Progenitor cell of endocrine pancreas (in vitro differentiated cells): ENCODE measurements at places on chromosomes 4 and X.

GRCh38 chr4:110620691-110621327 lies 2.1 kb downstream of the PITX2 start:
- peak; percentile 60 for DNase-seq

GRCh38 chr4:60544981-60545380 lies 655.1 kb upstream of the ADGRL3 start:
- no peak for DNase-seq

DNA sequence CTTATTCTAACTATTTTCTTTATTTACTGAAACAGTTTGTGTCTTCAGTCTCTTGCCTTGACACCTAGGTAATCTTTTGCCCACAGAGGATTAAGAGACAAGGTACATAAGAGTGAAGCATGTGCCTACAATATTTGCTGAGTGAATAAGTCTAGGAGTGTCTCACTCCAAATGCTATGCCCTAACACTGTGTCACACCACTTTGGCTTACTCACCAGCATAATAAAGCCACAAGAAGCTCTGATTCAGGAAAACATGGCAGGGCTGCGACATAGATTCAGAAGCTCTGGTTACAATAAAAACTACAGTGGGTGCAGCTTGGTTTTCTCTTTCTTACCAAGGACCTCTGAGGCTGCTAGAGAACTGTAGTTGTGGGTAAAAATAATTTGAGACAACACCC lies 127.1 kb downstream of the RBM46 start:
- DNase-seq, result no peak

DNA sequence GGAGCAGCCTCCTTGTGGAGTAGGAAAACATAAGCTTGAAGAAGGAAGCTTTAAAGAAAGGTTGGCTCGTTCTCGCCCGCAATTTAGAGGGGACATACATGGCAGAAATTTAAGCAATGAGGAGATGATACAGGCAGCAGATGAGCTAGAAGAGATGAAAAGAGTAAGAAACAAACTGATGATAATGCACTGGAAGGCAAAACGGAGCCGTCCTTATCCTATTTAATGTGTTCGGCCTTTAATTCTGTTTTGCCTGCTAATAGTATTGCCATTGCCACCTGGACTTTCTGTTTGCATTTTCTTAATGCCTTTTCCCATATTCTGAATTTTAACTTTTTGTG lies 1.4 kb downstream of the TCEAL1 start:
- DNase-seq, result no peak

DNA sequence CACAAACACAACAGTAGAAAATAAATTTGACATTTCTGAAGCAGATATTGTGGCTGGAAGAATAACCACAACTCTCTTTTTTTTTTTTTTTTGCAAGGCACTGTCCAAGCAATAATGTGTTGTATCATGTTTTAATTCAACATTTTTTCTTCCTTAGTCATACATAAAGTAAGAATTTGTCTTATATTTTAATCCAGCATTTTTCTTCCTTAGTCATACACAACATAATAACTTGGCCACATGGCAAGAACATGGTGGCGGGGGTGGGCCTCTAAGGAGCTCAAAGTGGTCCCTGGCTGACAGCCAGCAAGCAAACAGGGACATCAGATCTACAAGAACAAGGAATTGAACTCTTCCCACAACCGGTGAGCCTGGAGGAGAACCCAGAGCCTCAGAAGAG lies 20.2 kb downstream of the FBXW7 start:
- DNase-seq, result no peak

DNA sequence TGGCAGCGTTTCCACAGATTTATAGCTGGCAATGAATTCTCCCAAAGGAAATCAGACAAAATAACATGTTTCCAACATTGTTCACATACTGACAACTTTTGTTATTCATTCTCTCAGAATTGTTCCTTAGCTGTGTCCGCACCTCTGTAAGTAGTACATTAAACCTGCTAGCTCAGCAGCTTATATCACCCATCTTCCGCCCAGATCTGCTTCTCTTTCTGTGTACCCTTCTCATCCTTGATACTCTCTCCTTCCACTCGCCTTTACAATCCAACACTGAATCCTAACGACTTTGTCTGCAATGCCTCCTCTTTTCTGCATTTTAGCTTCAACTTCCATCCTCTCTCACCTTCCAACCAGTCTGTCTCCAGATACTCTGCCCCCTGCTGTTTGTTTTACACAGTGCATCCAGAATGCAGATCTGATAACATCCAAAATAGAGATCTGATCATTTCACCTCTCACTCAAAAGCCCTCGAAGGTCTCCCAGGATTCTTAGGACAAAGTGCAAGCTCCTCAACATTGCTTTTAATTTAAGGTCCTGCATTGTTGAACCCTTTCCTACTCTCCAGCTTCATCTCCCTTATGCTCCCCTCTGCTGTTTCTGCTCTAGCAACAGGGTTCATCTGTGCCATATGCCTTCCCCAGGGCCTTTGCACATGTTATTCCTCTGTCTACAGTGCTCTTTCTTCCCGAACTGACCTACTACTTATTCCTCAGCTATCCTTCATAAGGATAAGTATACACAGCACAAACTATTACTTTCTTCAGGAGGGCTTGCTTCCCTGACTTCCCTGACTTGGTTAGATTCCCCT lies 67.3 kb upstream of the VBP1 start:
- no peak for DNase-seq

DNA sequence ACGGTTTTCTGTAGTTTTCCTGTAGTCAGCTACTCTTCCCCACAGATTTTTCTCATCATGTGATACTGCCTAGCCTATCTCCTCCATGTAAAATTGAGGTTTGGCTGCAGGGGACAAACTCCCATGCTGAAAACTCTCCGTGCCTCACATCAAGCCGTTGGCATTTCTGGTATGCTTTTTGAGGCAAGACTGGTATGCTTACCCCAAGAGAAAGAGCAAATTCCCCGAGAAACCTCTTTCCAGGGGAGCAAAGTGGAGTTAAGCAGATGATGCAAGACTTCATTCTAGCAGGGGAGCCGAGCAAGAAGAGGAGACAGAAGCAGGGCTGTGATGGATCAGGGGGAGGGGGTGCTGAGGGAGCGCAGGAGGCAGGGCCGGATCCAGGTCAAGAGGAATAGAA lies 4.8 kb downstream of the SOWAHD start:
- DNase-seq, result no peak

GRCh38 chr4:158243071-158243470 lies 32.8 kb downstream of the TMEM144 start:
- DNase-seq, result no peak

DNA sequence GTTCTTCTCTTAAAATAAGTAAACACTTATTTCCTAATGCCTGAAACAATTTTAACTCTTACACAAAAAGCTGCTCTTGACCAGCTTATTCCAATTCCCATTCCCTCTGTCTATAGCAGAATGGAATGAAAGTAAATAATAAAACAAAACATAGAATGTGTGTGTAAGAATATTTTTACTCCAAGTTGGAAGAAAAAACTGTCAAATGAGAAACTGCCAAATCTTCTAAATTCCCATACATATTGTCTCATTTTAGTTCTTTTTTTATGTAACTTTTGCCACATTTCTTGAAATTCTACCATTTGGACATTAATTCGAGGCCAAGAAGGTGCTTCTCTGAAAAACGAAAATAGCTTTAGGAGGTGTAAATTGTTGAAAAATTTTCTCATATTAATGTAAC lies 477.1 kb downstream of the FAT4 start:
- DNase-seq, result no peak

- no peak for DNase-seq
These were observed 336.1 kb downstream of the UNC5C start for GRCh38 chr4:95212692-95213091.

DNA sequence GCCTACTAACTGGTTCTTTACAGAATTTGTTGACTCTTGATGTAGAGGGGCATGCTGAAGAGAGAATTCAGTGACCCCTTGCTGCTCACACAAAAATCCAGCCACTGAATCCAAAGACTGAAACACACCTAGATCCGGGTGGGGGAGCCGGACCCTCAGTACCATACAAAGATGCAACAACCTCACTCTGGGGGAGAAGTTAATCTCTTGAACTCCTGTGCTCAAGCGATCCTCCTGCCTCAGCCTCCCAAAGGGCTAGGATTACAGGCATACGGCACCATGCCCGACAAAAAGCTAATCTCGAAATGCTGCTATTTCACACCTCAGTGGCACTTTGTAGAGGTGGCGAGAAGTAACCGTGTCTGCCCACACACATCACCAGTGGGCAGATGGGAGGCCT lies 88.8 kb upstream of the HELT start:
- DNase-seq, result no peak

DNA sequence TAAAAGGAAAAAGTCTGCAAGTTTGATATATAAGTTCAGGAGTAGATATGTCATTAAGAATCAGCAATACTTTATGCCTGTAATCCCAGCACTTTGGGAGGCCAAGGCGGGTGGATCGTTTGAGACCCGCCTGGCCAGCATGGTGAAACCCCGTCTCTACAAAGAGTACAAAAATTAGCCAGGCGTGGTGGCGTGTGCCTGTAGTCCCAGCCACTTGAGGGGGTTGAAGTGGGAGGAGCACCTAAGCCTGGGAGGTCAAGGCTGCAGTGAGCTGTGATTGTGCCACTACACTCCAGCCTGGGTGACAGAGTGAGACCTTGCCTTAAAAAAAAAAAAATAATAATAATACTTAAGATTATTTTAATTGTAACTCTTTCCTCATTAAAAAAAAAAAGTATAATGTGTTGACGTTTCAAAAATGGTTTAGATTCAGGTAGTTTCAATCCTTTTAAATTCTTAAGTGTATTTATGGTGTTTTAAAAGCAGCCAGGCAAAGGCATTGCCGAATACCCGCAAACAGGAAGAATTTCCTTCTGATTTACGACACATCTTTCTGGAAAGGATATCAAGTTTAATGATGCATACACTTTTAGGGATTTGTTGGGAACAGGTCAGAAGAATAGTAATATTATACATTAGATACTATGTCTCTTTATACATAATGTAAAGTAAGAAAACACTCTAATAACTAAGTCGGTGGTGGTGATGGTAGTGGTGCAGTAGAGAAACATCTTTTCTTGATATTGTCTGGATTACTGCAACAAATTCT lies 80.9 kb downstream of the KDM6A start:
- DNase-seq, result no peak

GRCh38 chr4:110962616-110963015 lies 339.7 kb upstream of the PITX2 start:
- DNase-seq, result no peak

GRCh38 chr4:1763550-1764080 lies 29.5 kb upstream of the FGFR3 start:
- DNase-seq, result no peak

DNA sequence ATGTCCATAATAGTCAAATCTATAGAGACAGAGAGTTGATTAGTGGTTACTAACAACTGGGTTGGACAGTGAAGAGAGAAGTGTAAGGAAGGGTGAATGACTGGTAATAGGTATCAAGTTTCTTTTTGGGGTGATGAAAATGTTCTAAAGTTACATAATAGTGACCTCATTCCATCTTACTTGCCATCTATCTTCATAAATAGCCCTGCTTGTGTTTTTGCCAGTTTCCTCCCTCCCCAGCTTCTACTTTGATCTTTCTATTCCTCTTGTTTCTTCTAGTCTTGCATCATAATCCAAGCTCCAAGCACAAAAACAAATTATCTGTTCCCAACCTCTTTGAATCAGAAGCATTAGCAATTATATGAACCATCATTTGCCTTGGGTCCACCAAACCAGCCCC lies 40.2 kb upstream of the TET2 start:
- no peak for DNase-seq

DNA sequence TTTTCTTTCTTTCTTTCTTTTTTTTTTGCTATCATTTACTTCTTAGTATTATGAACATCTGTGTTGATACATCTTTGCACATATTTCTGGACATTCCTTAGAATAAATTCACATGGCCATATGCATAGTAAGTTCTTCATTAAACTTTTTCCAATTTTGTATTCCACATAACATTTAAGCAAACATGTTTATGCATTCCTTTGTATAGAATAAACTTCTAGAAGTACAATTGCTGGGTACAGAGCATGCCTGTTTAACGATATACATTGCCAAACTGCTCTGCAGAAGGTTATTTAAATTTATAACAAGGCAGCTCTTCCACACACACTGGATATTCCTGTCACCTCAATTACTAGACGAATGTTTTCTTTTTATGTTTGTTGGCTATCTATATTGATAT lies 36.0 kb upstream of the STIM2 start:
- DNase-seq, result no peak

- DNase-seq, result no peak
These were observed 25.0 kb upstream of the HMGB3 start for GRCh38 chrX:150958177-150958576.

DNA sequence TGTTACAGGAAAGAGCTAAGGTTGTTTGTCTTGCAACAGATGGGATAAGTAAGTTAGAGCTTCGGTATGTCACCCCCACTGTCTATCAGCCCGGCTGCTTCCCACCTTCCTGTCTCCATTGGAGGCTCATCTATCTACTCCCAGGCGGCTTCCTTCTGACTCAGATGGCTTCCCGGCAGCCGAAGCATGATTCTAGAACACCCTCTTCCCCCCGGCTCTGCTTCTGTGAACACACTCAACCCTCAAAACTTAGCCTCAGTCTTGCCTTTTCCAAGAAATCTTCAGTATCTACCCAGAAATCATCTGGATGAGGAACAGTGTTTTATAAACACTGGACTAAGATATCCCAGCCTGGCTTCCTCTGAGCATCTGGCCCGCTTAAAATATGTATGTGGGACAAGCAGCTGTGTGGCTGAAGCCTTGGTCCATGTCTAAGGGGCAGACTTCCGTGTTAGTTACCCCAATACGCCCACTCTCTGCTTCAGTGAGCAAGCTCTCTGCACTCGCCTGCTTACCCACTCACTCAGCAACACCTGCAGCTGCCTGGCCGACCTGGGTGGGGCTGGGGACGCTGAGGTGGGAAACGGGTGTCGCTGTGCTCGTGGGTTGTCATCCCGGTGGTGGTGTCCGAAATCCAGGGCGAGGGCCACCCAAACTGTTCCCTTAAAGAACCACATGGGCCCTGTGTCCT lies 12.0 kb upstream of the SLC2A9 start:
- no peak for DNase-seq

DNA sequence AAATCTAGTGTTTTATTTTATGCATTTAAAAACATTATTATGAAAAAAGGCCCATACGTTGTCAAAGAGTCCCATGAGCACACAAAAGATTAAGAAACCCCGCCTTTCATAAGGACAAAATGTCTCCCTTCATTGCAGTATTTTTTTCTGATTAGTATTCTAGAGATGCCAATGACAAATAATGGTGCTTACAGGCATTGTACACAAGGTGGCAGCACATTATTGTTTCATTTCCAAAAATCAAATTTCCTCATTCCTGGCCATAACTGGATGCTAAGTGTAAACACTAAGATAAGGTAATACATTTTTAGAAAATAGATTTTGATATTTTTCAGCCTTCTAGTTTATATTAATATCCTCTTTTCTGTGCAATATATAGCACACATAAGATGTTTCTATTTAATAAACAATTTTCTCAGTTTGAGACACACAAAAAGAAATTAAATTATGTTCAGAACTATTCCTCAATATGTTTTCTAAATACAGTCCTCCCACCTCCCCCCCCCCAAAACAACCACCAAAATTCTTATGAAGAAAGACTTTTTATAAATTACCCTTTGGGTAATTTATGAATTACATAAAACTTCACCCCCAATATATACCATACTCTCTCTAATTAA lies 47.7 kb downstream of the TIGD2 start:
- no peak for DNase-seq

- DNase-seq, result no peak
These were observed 43.7 kb upstream of the FAM9C start for GRCh38 chrX:13088156-13088487.

- peak; percentile 73 for DNase-seq
These were observed 24.0 kb downstream of the CYTL1 start for GRCh38 chr4:4995103-4995907.

GRCh38 chrX:68721991-68722860 lies 74.8 kb downstream of the STARD8 start:
- no peak for DNase-seq

- no peak for DNase-seq
These were observed 13.8 kb upstream of the ADAMTS3 start for GRCh38 chr4:72582853-72583252.
